ENCODE measurements at places on chromosomes 7 and 10. TPM values are rescaled to one million over a fixed set of nuclear protein-coding genes. Genes with fewer than 3 reads are reported as not detected.
A peak's percentile ranks its signal among the peaks of the same experiment; 100 is the strongest.

NFKB2 gene
- 43.6 TPM for total RNA-seq

RP9 gene
- 12.0 TPM for total RNA-seq

SNCG gene
- total RNA-seq = not detected

ENO4 gene
- 0.19 TPM for total RNA-seq

STK31 gene
- 0.05 TPM for total RNA-seq

PNLIPRP1 gene
- not detected for total RNA-seq

PBLD gene
- total RNA-seq = 10.5 TPM

MDH2 gene
- total RNA-seq = 130 TPM

CLCN1 gene
- not detected for total RNA-seq

FRMPD2 gene
- not detected for total RNA-seq

GGCT gene
- total RNA-seq = 38.2 TPM

GSAP gene
- 12.2 TPM for total RNA-seq

CNNM1 gene
- total RNA-seq = not detected

PHKG1 gene
- 57.5 TPM for total RNA-seq

DNA sequence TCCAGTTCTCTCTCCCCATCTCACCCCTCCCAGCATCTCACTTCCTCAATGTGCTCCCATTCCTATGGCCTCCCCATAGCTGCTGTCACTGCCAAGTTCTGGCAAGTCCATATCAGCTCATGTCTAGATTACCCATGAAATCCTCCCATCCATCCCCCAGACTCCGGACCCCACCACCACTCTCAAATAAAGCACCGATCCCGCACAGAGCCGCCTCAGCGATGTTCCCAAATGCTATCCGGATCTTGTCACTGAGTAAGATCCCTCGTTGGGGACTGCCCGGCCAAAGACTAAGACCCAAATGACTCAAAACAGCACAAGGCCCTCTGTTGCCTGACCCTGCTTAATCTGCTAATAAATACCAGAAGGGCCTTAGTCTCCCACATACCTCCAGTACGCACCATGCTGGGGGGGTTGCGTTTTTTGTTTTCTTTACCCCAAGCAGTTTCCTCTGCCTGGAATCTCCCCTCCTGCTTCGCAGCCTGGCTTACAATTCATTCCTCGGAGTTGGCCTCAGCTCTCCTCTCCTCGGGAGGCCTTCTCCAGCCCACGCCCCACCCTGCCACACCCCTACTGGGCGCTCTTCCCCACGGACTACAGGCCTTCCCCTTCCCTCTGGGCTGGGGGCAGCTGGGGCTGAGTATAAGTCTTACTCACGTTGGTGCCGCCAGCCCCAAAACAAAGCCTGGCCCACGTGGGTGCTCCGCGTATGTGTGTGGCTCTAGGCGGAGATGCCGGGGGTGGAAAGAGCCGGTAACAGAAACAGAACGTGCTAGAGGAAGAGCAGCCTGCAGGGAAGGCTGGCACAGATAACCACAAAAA is 1.8 kb upstream of the DUSP5 start:
- DNase-seq = peak; percentile 63

DNA sequence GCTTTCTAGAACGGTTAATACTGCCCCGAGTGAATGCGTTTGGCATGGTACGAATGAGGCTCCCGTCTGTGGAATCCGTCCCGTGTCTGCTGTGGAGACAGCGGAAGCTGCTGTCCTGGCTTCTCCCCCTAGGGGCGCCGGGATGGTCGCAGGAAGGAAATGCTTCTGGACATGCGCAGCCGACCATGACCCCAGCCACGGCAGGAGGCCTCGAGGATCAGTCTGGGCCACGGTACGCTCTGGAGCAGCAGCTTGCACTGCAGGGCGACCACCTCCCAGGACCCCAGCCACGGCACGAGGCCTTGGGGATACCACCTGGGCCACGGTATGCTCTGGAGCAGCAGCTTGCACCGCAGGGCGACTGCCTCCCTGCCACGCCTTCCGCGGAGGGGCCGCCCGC is 107.9 kb downstream of the CYTH3 start:
- DNase-seq = no peak

GRCh38 chr10:74983383-74983782 is 128.1 kb upstream of the SAMD8 start:
- no peak for DNase-seq

DNA sequence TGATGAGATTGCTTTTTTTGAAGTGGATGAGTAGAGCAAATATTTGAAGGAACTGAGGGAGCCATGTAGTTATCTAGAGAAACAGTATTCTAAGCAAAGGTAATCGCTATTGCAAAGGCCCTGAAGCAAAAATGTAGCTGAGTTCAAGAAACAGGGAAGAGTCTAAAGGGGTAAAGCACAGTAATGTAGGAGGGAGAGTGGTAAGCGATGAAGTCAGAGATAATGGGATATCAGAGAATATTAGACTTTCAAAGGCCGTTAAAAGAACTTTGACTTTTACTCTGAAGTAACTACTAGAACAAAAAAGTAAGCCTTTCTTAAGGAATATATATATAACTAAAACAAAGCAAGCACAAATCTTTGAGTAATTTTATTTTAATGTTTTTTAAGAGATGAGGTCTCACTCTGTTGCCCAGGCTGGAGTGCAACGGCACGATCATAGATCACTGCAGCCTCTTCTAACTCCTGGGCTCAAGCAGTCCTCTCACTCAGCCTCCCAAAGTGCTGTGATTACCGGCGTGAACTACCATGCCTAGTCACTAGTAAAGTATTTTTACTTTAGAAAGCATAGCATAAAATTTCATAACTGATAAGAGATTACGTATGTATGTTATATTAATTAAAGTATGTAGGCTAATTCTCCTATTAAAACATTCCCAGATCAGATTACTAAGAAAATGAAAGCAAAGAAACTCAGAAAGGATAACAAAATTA is 61.7 kb upstream of the OIT3 start:
- no peak for DNase-seq

- no peak for DNase-seq
Observed at GRCh38 chr10:55476129-55476528, 675.1 kb upstream of the PCDH15 start.

GRCh38 chr10:103841519-103841918 is 13.9 kb downstream of the SH3PXD2A start:
- DNase-seq = no peak

- peak; percentile 86 for DNase-seq
Observed at GRCh38 chr10:124744102-124745050, at the start of gene FAM53B. FAM53B (minus strand) TSS chr10:124744378; CDS start chr10:124706713, 37,665 bp downstream.

DNA sequence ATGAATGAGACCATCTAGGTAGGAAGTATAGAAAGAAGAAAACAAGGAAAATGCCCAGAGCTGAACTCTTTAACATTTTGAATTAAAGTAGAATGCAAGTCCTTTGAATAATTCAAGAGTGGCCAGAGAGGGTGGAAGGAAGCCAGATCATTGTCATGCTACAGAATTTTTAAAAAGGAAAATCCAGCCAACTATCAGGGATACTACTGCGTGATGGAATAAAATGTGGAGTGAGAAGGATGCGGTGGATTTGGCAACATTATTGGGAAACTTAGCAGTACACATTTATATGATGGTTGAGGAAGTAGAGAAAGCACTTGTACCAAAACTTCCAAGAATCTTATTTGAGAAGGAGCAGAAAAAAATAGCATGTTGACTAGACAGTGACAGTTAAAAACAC is 261.6 kb downstream of the GPR158 start:
- no peak for DNase-seq

- no peak for DNase-seq
Observed at GRCh38 chr7:23473844-23474093, 3.5 kb upstream of the IGF2BP3 start.

DNA sequence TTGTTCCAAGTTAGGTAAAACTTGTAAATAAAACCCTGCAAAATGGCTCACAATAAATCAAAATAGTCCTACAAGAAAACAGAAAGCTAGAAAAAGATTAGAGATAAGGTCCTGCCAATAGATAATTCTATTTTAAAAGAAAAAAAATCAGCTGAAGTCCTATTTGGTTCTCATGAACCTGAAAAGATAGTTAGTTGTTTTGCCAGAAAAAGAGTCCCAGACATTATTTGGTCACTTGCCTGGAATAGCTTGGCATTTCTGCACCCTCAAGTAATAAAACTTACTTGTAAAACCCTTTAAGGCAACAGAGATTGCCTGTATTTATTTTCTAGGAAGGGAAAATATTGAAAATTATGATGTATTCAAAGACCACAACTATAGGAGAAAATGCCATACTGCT is 47.7 kb downstream of the LRRN3 start:
- DNase-seq = no peak

GRCh38 chr7:107075863-107076574 is 31.5 kb downstream of the PRKAR2B start:
- DNase-seq = no peak

- DNase-seq = no peak
Observed at GRCh38 chr7:38702002-38702535, 70.9 kb upstream of the AMPH start.

- peak; percentile 75 for DNase-seq
Observed at GRCh38 chr7:84949501-84949900, 237.4 kb downstream of the SEMA3D start.

DNA sequence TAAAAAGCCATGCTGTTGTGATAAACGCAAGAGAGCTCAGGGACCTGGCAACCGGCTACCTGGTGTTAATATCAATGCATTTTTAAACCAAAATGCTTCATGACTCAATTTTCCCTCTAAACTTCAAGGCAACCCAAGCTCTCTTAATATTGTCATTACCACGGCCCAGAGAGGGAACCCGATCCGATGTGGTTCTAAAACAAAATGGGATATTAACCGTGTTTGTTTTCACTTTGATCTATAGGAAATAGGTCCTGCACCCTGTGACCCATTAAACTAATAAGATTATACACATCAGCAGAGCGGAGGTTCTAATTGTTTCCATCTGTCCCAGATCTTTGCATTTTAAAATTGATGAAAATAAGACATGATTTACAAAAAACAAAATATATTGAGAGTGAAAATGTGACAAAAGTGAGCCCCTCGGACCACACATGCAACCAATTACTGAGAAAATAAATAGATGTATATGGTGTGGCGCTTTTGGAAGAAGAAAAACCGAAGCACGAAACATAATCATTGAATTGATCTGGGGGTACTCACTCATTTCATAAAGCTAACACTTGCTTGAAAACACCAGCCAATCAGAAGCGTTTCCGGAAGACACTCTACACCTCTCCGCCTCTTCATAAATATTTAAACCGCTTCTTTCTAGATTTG is 290.3 kb upstream of the NFE2L3 start:
- peak; percentile 30 for DNase-seq

GRCh38 chr10:44466236-44466635 is 81.3 kb upstream of the CXCL12 start:
- DNase-seq = no peak

- no peak for DNase-seq
Observed at GRCh38 chr10:23194966-23195845, 3.1 kb downstream of the PTF1A start.

DNA sequence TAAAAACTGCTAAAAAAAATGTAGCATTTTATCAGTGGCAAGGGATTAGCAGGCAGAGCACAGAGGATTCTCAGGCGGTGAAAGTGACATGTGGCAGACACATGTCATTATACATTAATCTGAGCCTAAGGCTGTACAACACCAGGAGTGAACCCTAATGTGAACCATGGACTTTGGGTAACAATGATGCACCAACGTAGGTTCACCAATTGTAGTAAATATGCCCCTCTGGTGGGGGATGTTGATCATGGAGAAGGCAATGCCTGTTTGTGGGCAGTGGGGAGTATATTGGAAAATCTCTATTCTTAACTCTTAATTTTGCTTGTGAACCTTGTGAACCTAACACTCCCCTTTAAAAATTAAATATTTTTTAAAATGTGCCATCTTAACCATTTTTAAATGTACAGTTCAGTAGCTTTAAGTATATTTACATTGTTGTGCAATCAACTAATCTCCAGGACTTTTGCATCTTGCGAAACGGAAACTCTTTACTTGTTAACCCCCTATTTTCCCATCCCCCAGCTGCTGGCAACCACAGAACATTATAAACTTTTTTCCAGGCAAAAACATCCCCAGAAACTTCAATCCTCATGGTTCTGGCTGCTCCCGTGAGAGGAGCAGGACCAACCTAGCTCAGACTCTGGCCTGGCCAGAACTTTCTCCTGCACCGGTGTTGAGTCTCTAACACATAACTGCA is 29.9 kb downstream of the LRRC20 start:
- no peak for DNase-seq

GRCh38 chr7:123148813-123149212 is 51.0 kb downstream of the SLC13A1 start:
- peak; percentile 22 for DNase-seq

GRCh38 chr7:124688991-124689390 is 76.6 kb downstream of the GPR37 start:
- DNase-seq = peak; percentile 43

GRCh38 chr7:27976531-27976930 is 204.1 kb downstream of the JAZF1 start:
- peak; percentile 72 for DNase-seq

DNA sequence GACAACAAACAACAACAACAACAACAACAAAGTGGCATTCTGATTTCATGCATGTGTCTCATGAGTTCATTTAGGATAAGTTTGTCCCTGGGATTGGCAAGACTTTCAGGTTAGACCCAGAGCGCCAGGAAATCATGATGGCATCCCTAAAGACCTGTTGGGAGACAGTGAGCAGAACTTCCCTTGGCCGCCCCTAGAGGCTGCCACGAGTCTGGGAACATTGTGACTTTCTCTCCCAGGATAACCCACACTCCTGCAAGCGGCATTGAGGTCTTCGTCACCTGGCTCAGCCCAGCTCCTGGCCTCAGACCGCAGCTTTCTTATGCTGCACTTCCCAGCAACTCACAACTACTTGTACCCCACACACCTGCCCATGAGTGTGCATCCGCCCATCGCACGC is 80.5 kb upstream of the RNF32 start:
- DNase-seq = no peak

DNA sequence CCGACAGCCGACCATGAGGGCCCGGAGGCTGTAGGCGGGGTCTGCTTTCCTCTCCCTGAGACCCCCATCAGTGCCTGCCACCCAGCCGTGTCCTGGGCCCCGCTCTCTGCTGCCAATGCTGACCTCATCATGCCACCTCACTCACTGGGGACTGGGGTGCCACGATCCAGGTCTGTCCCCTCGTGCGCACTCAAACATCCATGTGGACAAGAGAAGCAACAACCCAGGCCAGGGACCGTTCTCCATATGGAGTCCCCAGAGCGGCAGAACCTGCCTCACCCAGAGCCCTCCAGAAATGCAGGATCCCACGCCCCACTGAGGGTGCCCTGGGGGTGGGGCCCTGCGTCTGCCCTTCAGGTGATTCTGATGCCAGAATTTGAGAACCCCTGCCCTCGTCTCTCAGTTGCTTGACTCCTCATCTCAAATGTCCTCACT is 210.0 kb upstream of the PPP2R2D start:
- no peak for DNase-seq
